Fibroblast of skin of right biceps (primary cell): ENCODE measurements at places on chromosomes 5 and 9.

- peak; percentile 69 for DNase-seq
Observed at GRCh38 chr5:126449751-126450271, 26.6 kb downstream of the GRAMD2B start.

GRCh38 chr9:79764374-79764773 is 192.6 kb downstream of the TLE4 start:
- DNase-seq: peak; percentile 96

GRCh38 chr9:98479967-98480847 is 224.8 kb upstream of the TBC1D2 start:
- peak; percentile 43 for DNase-seq

GRCh38 chr5:170342153-170342725 is 44.7 kb upstream of the LCP2 start:
- no peak for DNase-seq
